ENCODE measurements at places on chromosomes 2 and 18.
A peak's percentile ranks its signal among the peaks of the same experiment; 100 is the strongest.

DNA sequence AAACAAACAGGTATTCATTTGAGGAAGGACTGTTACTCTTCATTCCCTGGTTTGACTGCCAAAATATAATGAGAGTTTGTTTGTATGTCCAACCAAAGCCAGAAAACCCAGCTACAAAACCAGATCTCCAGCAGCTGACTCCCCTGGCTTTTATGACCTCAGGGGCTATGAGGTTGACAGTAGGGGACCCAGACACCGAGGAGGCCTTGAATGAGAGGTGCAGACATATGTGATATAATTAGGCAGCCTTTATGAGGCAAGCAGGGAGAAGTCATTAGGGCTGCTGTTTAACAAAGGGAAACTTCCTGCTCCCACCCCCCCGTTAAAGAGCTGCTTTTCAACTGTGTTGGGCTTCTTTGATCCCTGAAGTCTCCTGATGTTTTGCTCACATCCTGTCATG, 236.7 kb downstream of the SLC4A3 start:
- DNase-seq = no peak

GRCh38 chr2:32947484-32948143, 861 bp downstream of the LTBP1 start:
- peak; percentile 64 for DNase-seq

- peak; percentile 63 for DNase-seq
Observed at GRCh38 chr2:100643906-100644501, 81.2 kb downstream of the PDCL3 start.

- no peak for DNase-seq
Observed at GRCh38 chr2:45773909-45774308, 122.4 kb downstream of the PRKCE start.

DNA sequence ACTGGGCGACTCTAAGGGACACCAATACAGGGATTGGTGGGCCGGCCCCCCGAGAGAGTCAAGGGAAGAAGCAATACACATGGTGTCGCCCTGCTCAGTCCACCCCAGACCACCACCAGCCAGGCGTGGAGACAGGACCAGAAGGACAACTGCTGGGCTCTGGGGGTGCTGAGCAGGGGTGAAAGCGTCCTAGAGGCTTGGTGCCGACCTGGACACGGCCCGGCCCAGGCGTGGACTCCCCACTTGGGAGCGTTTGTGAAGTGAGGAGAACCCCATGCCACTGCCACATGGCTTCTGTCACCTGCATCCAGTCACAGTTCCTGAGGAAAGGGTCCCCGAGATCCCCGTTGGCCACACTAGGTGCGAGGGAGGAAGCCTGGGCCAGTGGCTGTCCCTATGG, 35.4 kb upstream of the ITM2C start:
- no peak for DNase-seq

- no peak for DNase-seq
Observed at GRCh38 chr2:157931542-157931941, 55.4 kb upstream of the ACVR1 start.

- no peak for DNase-seq
Observed at GRCh38 chr2:175414191-175414881, 232.8 kb upstream of the ATP5MC3 start.

- no peak for DNase-seq
Observed at GRCh38 chr18:78995740-78996395, 16.2 kb downstream of the SALL3 start.

DNA sequence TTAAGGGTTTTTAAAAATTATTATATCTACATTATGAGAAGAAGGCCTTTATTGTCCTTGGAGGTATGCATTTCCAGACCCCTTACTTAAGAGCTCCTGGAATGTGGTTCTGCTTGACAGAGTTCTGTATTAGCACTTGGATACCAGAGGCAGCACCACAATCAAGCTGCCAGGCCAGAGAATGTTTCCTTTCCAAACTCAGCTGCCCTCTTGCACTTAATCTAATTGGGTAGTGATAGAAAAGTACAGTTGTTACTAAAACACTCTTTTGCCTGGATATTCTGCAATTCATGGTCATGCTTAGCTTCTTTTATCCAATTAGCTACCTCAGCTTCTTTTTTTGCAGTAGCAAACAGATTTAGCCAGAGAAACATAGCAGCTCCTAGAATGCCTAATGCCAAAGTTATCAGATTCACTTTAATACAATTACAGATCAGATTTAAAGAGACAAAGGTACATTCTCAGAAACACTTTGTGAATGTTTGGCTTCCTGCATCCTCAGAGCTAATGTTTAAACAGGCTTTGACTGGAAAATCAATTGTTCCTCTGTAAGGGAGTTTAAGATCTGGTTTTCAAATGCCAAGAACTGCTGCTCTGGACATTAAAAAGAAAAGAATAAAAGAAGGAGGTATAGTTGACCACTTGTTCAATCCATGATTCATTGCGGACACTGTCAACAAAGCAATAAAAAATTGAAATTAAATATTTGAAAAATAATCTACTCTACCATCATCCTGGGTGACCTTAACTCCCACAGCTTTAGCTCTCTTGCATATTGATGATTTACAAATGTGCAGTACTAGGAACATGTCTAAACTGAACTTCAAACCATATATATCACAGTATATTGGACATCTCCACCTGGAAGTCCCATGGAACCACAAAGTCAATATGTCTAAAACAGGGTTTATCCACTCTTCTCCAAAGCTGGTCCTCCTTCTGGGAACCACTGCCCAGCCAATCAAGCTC, 12.8 kb downstream of the NOSTRIN start:
- no peak for DNase-seq

GRCh38 chr2:220365023-220365422, 737.6 kb downstream of the SLC4A3 start:
- no peak for DNase-seq

- DNase-seq = no peak
Observed at GRCh38 chr2:206257350-206257749, 17.1 kb upstream of the ZDBF2 start.

- DNase-seq = no peak
Observed at GRCh38 chr2:223989206-223989855, 32.1 kb downstream of the MRPL44 start.

GRCh38 chr2:72947952-72948830, 30.9 kb downstream of the EMX1 start:
- no peak for DNase-seq

GRCh38 chr2:31660165-31660564, 79.4 kb upstream of the SRD5A2 start:
- DNase-seq = no peak

DNA sequence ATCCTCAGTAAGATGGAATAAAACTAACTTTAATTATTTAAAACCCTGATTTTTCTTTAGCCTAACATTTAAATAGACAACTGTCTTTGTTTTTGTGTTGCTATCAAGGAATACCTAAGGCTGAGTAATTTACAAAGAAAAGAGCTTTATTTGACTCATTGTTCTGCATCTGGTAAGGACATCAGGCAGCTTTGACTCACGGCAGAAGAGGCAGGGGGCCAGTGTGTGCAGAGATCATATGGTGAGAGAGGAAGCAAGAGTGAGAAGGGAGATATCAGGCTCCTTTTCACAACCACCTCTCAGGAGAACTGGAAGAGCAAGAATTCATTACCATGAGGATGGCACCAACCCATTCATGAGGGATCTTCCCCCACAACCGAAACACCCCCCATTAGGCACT, 64.6 kb upstream of the TFPI start:
- no peak for DNase-seq

GRCh38 chr2:46697830-46698323, 217.7 kb downstream of the MCFD2 start:
- no peak for DNase-seq

DNA sequence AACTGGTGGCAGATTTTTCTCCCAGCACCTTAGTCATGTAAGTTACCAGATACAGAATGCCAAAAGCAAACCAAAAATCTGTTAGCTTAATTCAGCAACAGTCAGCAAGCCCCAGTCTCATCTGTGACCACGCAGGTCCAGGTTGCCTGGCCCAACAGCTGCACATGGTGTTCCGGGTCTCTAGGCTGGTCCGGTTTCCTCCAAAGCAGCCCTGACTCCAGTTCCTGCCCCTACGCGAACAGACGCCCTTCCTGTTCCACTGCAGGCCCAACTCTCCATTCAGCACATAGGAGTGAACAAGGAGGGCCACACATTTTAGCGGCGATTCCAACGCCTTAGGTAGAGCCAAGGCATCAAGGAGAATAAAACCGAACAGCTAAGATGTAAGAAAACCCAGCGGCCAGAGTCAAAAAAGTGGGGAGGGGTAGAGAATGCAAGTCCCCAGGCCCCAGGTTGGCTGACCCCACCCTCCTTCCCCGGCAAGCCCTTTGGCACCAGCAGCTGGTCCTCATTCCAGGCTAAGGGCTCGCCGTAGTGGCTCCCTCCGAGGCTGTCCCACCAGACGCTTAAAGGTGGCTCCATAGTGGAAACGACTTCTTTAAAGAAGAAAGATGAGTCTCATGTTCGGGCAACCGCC, 1.5 kb downstream of the STK25 start:
- DNase-seq = no peak

DNA sequence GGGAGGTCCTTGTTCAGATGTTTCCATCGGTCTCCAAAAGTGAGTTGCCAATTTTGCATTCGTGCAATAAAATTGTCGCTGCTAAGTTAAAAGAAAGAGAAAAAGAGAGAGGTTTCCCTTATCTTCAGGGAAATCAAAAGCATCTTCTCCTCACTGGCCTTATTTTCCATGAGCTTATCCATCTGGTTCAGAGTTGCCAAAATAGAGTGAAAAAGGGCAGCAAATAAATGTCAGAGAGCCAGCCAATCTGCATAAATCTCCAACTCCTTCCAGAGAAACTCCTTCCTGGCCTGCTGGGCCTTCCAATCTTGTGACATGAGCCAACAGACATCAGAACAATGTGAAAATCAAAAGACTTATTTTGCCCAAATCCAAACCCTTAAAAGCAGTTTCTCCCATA, 28.4 kb downstream of the PAX3 start:
- no peak for DNase-seq

- DNase-seq = no peak
Observed at GRCh38 chr2:126635281-126635680, 20.7 kb upstream of the GYPC start.

GRCh38 chr2:195368249-195369217, 288.5 kb upstream of the SLC39A10 start:
- DNase-seq = no peak

- no peak for DNase-seq
Observed at GRCh38 chr2:104025295-104025694, 828.6 kb upstream of the POU3F3 start.

DNA sequence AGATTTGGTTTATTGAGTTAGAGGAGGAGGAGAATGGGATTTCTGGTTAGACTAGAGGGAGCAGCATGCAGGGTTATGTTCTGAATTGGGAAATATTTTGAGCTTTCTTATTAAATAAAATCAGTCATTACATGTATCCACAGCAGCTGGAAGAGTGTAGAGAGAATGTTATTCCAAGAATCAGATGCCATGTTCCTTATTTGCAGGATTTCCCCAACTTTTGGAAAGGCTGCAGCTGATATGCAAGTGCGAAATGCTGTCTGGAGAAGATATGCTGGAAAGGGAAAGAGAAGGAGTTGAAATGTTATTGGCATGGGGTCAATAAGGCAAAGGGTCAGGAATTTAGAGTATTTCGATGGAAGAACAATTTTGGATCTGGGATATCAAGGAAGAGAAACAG, 255.8 kb downstream of the MTX2 start:
- DNase-seq = no peak

DNA sequence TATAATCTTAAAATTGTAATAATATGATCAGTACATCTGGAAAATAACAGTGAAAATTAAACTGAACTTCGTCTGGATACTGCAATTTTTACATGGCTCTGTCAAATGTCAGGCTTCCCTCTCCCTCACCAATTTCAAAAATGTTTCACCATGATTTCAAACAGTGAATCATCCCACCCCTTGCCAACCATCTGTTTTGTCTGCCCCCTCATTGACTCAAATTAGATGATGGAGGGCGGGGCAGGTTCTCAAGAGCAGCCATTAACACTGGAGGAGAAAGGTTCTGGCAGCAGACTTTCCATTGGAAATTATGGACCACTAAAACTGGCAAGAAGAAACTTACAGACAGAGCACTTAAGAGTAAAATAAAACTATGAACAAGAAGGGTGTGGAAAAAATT, 1195.7 kb upstream of the ZEB2 start:
- DNase-seq = no peak

DNA sequence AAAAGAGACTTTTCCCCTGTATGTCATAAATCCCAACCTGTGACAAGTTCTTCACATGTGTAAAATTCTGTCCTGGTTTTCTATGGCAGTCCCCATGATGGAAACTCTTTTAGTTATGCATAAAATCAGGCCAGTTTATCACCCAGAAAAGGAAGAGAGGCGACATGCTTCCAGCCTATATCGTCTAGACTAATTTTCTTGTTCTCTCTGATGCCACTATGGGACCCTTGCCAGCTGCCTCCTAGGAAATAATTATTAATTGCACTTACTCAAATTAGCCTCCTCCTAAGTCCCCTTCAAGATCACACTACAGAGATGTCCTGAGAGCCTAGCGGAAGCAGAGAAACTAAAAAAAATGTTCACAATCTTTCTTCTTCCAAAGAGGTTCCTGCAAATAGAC, 722.4 kb downstream of the NRXN1 start:
- DNase-seq = no peak

GRCh38 chr2:55743583-55743982, 49.9 kb upstream of the PNPT1 start:
- DNase-seq = no peak

- peak; percentile 22 for DNase-seq
Observed at GRCh38 chr2:76599732-76600368, 889.1 kb upstream of the GCFC2 start.

GRCh38 chr2:126304154-126304553, 351.8 kb upstream of the GYPC start:
- no peak for DNase-seq

DNA sequence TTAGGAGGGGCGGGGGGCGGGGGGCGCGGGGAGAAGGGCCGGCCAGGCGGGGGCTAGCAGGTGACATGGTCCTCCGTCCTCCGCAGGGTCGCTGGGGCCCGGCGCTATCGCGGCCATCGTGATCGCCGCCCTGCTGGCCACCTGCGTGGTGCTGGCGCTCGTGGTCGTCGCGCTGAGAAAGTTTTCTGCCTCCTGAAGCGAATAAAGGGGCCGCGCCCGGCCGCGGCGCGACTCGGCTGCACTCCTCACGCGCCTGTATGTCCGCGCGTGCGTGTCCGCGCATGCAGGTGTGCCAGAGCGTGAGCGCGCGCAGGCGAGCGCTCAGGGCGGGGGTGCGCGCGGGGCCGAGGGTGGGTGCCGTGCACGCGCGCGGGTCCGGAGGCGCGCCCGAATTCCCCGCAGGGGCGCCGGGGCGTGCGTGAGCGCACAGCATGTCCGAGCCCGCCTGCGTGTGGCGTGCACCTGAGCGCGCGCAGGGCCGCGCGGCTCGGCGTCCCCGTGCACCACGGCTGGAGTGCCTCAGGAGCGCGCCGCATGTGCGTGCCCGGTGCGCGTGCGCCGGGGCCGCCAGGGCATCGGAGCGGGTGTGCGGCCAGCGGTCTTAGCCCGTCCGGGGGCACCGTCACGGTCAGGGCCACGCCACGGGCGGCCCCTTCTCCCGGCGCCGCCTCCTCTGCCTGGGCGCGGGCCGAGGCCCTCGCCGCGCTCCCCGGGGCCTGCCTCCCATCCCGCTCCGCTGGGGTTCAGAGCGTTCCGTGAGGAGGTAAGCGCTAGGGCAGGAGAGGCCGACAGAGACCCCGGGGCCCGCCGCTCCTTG, 6.3 kb downstream of the SNORC start:
- peak; percentile 59 for DNase-seq
